CD14-positive monocyte (primary cell): ENCODE measurements at places on chromosomes 2 and 18. TPM values are rescaled to one million over a fixed set of nuclear protein-coding genes. Genes with fewer than 3 reads are reported as not detected.

LOXL3 gene
- 29.0 and 35.0 TPM in 2 replicates for polyA plus RNA-seq

ARHGEF4 gene
- polyA plus RNA-seq: 0.05 and 0.10 TPM in 2 replicates

RGPD8 gene
- polyA plus RNA-seq: 1.2 TPM

TUBA3E gene
- not detected in 2 replicates for polyA plus RNA-seq

SCN9A gene
- 0.26 TPM for polyA plus RNA-seq

TRIM54 gene
- polyA plus RNA-seq: not detected

DCDC2C gene
- not detected in 2 replicates for polyA plus RNA-seq

CCDC74B gene
- polyA plus RNA-seq: not detected

PDCD1 gene
- not detected in 2 replicates for polyA plus RNA-seq

VIT gene
- not detected for polyA plus RNA-seq

METTL8 gene
- polyA plus RNA-seq: 9.8 TPM

GRCh38 chr2:172462373-172462848 is 35.0 kb downstream of the ITGA6 start:
- no peak for DNase-seq

DNA sequence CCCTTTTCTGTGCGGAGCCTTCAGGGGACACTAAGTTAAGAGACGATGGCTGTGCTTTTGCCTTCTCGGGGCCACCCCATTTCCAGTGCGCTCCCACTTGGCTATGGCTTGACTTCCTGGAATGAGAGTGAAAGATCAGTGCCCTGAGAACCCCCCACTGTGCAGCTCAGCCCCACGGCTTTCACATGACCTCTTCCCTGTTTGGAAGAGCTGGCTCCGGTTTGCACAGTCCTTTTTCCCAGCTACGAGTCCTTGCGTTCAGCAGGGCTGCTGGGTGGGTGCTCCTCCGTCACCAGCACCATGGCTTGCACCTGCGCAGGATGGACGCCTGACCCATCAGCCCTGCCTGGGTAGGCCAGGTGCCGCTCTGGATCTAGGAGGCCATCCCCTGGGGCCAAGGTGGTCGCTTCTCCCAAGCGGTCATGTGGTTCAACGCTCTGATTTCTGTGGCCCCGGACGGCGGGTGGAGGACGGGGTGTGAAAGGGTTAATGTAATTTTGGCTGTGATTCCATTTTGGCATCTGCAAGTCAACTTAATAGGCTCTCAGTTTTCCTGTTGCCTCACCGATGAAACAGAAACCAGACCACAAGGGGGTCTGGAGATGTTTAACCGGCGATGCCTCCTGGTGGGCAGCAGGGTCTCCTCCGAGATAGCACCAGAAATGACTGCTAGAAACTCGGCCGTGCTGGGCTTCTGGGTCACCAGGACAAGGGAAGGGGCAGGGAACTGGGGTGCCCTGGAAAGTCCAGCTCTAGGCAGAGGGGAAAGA is 113.1 kb upstream of the HAAO start:
- DNase-seq: no peak

DNA sequence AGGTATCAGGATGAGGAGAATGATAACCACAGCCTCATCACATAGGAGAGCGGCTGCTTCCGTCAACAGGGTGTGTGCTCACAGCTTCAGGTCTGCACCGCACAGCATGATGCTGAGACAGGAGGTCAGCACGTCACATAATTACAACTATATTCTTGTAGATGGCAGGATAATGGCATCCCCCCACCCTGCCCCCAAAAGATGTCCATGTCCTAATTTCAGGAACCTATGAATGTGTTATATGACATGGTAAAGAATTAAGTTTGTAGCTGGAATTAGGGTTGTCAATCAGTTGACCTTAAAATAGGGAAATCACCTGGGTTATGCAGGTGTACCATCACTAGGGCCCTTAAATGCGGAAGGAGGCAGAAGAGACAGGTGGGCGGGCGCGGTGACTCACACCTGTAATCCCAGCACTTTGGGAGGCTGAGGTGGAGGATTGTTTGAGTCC is 73.9 kb downstream of the ARL4C start:
- no peak for DNase-seq

- DNase-seq: no peak
These were observed 75.4 kb upstream of the MAP2 start for GRCh38 chr2:209348433-209348832.

DNA sequence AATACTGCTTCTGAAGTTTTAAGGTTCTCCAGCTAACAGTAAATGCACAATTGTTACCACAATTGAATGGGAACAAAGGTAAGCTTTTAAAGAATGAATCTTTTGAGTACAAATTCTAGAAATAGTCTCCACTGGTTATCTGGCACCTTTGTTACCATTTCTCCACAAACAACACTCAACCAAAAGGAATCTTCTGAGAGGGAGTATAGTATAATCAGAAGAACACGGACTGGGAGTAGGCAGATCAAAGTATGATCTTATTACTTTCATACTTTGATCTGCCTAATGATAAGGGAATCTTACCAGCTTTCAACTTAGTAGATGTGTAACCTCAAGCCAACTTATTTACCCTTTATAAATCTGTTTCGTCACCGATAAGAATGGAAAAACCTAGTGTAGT is 1.4 kb downstream of the CEP76 start:
- DNase-seq: no peak

- DNase-seq: no peak
These were observed 17.7 kb downstream of the BCL11A start for GRCh38 chr2:60535685-60536312.

DNA sequence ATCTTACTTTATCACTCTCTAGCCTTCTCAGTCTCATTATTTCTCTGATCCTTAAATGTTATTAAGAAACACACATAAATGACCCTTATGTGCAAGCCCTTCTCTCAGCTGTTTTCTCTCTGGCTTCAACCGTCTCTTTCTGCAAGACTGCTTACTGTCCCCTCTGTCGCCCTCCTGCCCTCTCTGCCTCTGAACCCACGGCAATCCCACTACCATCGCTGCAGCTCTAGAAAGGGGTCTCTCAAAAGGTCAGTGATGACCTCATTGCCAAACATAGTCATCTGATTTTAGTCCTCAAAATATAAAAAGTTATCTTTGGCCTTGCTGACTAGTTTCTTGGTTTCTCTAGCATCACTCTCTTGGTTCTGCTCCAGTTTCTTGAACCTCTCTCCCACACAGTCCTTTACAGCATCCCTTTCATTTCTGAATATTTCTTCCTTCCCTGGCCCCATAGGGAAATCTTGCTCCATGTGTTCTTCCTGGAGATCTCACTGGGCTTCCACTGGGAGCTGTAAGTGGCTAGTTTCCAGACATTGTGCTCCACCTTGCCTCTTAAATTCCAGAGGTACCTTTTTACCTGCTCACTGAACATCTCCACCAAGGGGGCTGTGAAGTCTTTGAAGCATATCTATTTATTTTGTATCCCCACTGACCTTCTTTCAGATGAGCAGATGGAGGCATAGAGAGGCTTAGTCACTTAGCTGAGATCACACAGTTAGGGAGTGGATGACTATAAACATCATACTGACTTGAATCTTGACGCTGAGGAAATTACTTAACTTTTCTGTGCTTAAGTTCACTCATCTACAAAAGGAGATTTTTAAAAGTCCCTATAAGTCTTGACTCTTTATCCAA is 96.2 kb downstream of the PDE1A start:
- no peak for DNase-seq

DNA sequence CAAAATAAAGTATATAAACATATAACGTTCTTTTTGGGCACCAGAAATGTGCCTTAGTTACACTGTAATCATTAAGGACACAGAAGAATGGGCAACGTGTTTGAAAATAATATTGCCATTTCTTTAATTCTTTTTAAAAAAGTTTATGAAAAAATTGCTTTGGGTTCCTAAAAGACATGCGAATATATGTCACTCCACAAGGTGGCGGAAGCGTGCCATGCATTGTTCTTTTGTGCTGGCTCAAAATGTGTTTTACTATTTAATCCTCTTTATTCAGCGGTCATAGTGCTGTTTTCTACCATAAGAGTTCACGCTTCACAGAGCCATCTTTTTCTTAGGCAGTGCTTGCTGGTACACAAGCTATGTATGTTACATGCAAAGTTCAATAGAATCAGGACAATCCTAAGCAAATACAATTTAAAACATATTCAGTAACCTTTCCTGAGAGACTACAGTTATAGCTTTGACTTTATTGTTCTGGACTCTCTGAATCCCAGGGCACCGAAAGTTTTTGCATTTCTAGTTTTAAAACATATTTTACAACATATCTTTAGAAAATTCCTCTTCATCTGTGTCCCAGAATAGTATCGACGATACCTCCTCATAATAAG is 147.8 kb upstream of the ERBB4 start:
- DNase-seq: peak; percentile 9

DNA sequence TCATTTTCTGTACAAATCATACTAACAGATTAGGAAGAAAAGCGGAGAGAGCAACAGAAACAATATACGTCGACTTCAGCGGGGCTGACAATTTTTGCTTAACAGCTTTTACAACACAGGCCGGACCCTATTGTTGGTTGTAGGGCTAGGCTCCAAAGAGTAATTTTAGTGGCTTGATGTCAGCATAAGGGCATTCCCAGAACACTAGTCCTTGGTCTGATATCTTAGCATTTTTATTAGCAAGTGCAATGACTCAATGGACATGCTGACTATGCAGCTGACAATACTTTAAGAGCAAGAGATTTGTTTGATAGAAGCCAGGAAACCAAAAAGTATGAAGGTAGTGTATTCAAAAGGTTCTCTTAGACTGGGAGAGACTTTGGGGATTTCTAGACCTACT is 209.9 kb downstream of the LNPK start:
- no peak for DNase-seq

GRCh38 chr2:43143756-43144155 is 82.7 kb downstream of the ZFP36L2 start:
- DNase-seq: no peak

DNA sequence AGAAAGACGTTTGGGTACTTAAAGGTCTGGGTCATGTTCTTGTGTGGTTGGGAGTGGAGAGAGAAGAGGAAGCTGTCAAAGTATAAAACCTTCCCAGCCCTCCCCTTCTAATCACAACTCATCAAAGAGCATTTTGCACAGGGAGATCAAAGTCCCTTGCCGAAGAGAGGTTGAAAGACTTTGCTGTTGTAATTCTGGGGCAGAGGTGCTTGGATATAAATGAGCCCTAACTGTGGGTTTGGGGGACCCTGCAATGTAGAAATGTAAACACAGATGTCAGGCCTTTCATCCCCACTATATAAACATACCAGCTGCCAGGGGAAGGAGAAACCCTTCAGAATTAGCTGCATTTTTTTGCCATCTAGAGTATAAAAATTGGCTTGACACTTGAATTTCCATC is 182.1 kb downstream of the ETAA1 start:
- no peak for DNase-seq

DNA sequence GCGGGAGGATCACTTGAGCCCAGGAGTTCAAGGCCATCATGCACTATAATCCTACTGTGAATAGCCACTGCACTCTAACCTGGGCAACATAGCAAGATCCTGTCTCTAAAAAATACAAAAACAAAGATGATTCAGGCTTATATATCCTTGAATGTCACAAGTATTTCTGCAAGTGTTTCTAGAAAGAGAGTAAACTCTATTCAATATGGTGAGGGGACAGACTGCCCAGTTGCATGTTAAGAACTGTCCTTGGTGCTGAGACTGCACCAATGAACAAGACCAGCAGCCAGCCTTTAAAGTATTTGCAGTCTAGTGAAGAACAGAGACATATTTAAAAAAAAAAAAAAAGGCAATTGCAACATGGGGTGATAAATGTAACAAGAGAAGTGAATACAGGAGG is 16.4 kb downstream of the MAP3K19 start:
- DNase-seq: no peak

GRCh38 chr2:208319391-208319790 is 53.3 kb downstream of the PIKFYVE start:
- no peak for DNase-seq

DNA sequence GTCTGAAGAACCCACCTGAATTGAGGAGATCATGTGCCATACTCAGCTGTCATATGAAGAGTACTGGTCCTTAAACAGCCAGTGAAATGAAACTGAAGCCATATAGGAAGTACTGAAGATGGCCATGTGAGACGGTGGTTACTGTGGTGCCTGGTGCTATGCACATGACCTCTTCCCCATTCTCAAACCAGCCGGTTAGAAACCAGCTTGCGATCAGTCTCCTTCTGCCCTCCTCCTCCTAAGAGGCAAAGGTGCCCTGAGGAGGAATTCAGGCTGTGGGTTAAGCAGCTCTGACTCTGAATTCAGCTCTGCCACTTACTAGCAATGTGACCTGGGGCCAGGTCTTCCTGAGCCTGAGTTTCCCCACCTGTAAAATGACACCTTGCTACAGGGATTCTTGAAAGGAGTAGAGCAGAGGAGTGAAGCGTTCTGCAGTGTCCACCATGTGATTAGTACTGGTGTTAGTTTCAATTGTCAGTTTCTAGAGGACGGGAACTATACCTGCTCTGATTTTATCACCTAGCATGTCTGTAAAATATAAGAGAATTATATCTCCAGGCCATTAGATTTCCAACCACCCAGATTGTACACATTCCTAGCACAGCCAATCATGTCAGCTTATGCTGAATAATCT is 5.1 kb downstream of the FECH start:
- peak; percentile 73 for DNase-seq

- no peak for DNase-seq
These were observed 10.0 kb upstream of the MTERF4 start for GRCh38 chr2:241112046-241112445.

GRCh38 chr2:237319887-237320286 is 94.1 kb downstream of the COL6A3 start:
- no peak for DNase-seq

- DNase-seq: peak; percentile 1
These were observed 314.8 kb downstream of the MBD2 start for GRCh38 chr18:53909668-53910067.

GRCh38 chr2:159292157-159292556 is 5.7 kb upstream of the WDSUB1 start:
- no peak for DNase-seq

DNA sequence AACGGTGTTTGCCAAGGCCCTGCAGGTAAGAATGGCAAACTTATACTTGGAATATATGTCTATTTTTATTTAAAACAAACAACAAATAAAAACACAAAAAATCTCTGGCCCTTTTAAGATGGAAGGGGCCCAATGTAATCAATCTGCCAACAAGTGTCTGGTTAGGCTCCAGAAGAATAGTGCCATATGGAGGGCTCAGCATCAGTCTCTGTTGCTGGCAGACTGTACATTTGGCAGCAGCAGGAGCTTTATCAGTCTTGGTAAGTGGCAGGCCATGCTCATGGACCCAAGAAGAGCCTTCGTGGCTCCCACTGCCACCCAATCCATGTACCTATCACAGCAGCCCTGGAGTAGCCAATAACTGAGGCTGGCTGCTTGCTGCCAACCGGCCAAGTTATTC is 101.1 kb downstream of the GALNT3 start:
- DNase-seq: no peak

GRCh38 chr18:10579079-10579867 is 53.4 kb downstream of the NAPG start:
- no peak for DNase-seq

DNA sequence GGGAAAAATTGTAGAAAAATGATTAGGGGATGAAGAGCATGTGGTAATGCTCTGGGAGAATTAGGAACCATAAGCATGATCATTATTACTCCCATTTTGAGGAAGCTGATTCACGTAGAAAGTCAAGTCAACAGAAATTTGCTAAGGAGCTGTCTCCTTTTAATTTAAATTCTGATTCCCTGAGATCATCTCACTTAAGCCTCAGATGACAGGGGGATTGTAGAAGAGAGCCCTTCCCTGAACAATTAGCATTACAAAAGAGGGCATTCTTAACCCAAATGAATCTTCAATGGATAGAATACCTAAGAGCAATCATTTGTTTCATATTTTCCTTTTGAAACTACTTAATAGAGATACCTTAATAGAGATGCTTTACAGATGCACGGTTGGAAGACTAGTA is 267.9 kb downstream of the NYAP2 start:
- no peak for DNase-seq

- no peak for DNase-seq
These were observed 7.7 kb upstream of the ICOS start for GRCh38 chr2:203928849-203929248.
